ENCODE measurements at places on chromosomes 7 and 10. TPM values are rescaled to one million over a fixed set of nuclear protein-coding genes. Genes with fewer than 3 reads are reported as not detected.

DNA sequence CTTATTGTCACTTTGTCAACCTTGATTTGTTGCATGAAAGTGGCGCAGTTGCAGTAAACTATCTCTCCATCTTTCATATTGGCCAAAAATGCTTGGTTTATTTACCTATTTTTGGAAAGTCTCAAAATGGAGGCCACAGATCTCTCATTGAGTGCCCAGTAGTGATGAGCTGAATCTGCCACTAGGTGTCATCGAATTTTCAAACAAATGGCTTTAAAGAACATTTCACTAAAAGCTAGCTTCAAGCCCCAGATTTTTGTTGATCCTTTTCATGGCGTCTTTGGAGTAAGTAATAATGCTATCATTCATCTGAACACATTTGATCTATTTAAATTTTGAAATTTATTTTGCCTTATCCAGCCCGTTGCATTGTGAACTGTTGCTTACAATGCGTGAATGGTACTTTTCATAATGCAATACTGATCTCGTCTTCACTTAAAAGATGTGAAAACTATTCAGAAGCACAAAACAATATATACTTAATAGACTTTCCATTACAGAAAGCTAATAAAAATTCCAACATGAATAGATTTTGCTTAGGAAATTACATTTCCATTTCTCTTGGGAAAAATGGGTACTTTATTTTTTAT, 236.2 kb downstream of the DNAJB9 start:
- no peak for DNase-seq

GRCh38 chr7:37031571-37032257, 307.4 kb upstream of the AOAH start:
- peak; percentile 72 for DNase-seq

DNA sequence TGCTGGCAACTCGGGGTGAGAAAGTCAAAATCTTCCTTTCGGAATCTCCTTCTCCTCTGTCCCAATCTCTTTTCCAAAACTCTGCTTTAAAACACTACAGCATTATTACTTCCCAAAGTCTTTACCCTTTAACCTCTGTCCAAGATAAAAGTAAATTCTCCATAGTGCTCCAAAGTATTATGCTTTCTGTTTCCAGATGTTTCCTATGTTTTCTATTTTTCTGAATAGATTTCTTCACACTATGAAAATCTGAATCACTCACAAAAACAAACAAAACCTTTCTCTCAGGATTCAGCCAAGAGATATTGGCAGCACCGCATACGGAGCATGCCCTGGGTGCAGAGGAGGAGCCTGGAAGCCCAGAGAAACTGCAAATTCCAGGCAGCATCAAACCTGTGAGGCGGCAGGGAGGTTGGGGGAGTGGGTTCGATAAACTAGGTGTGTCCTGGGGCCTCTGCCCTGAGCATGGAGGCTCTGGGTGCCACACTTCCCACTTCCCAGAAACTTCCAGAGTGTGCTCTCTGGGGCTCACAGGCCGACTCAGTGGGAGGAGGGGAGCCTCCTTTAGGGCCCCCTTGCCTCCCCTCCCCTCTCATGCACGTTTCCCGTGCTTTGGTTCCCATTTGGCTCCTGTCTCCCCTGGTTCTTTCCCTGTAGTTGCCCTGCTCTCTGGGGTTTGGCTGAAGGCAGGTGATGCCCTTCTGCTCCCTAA, 35.6 kb downstream of the VIPR2 start:
- DNase-seq: no peak

GRCh38 chr7:93812061-93812460, 78.5 kb downstream of the TFPI2 start:
- DNase-seq: no peak

GRCh38 chr10:68647672-68648341, 73.2 kb upstream of the CCAR1 start:
- no peak for DNase-seq

Gene ACHE
- not detected for total RNA-seq

Gene CALML3
- not detected for total RNA-seq

Gene FAM25A
- total RNA-seq: not detected

Gene OR2A14
- not detected for total RNA-seq

Gene TIMM23B
- 30.5 TPM for total RNA-seq

Gene PVRIG
- 20.9 TPM for total RNA-seq

Gene CCDC126
- 6.2 TPM for total RNA-seq

Gene MEIG1
- total RNA-seq: not detected

Data from activated CD4-positive, alpha-beta T cell treated with anti-CD3 and anti-CD28 coated beads, Interleukin-2, amount 10 ng/mL, durations not matched to agents 24 days and 14 days (primary cell).